ENCODE measurements at places on chromosomes 3 and 15. TPM values are rescaled to one million over a fixed set of nuclear protein-coding genes. Genes with fewer than 3 reads are reported as not detected.

GRCh38 chr15:42153874-42154211 is 2.6 kb downstream of the PLA2G4F start:
- no peak overlapping the region for H3K4me3 ChIP-seq
- DNase-seq: no peak
- peaks cover 11% of the 10 kb centered on the region for H3K4me1 ChIP-seq
- no peaks in the 10 kb centered on the region for H3K36me3 ChIP-seq

GRCh38 chr3:149547954-149548668 is 73.6 kb downstream of the TM4SF4 start:
- peaks cover 9% of the 10 kb centered on the region for H3K4me1 ChIP-seq
- DNase-seq: peak; percentile 51
- H3K36me3 ChIP-seq: no peaks in the 10 kb centered on the region
- H3K4me3 ChIP-seq: no peak overlapping the region
- no peaks in the 10 kb centered on the region for H3K27me3 ChIP-seq

GRCh38 chr3:192122832-192123594 is 604.3 kb downstream of the FGF12 start:
- H3K27me3 ChIP-seq: no peaks in the 10 kb centered on the region
- no peaks in the 10 kb centered on the region for H3K36me3 ChIP-seq
- H3K4me3 ChIP-seq: no peak overlapping the region
- no peak for DNase-seq
- H3K27ac ChIP-seq: no peak overlapping the region

DNA sequence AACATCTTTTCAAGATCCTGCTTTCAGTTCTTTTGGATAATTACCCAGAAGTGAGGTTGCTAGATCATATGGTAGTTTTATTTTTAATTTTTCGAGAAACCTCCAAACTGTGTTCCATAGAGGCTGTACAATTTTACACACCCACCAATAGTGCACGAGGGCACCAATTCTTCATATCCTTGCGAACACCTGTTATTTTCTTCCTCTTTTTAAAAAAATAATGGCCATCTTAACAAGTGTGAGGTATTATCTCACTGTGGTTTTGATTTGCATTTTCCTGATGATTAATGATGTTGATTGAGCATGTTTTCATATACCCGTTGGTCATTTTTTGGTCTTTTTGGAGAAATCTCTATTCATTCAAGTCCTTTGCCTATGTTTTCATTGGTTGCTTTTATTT is 17.6 kb upstream of the CEP152 start:
- H3K4me1 ChIP-seq: no peaks in the 10 kb centered on the region
- H3K4me3 ChIP-seq: no peak overlapping the region
- DNase-seq: no peak
- no peaks in the 10 kb centered on the region for H3K36me3 ChIP-seq
- no peak overlapping the region for H3K27ac ChIP-seq

DNA sequence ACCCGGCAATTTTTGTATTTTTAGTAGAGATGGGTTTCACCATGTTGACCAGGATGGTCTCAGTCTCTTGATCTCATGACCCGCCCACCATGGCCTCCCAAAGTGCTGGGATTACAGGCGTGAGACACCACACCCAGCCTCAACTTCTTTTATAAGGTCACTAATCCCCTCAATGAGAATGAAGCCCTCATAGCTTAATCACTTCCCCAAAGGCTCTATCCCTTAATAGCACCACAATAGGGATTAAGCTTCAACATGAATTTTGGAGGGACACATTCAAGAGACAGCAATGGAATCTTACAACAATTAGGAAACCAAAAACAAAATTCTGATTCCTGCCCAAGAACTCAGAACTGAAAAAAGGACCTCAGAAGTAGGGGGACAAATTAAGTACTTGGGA is 126.8 kb downstream of the ATP1B3 start:
- H3K4me1 ChIP-seq: no peaks in the 10 kb centered on the region

DNA sequence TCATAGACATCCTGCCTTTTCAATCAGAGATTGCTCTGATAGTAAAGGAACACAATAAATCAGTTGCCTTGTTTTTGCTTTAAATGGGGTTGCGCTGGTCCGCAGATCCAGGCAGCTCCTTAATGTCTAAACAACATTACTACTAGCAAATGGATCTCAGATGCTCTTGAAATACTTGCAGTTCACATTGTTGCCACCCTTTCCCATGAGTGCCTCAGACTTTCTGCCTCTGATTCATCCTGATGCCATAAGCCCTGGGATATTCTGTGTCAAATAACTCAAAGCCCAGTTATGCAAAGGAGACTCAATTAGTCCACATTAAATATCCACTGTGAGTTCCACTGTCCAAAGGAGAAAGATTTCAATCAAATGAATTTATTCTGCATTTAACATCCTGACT is 196.7 kb downstream of the PLCH1 start:
- DNase-seq: no peak
- no peaks in the 10 kb centered on the region for H3K36me3 ChIP-seq
- no peak overlapping the region for H3K27ac ChIP-seq
- H3K4me1 ChIP-seq: no peaks in the 10 kb centered on the region
- no peak overlapping the region for H3K4me3 ChIP-seq

DNA sequence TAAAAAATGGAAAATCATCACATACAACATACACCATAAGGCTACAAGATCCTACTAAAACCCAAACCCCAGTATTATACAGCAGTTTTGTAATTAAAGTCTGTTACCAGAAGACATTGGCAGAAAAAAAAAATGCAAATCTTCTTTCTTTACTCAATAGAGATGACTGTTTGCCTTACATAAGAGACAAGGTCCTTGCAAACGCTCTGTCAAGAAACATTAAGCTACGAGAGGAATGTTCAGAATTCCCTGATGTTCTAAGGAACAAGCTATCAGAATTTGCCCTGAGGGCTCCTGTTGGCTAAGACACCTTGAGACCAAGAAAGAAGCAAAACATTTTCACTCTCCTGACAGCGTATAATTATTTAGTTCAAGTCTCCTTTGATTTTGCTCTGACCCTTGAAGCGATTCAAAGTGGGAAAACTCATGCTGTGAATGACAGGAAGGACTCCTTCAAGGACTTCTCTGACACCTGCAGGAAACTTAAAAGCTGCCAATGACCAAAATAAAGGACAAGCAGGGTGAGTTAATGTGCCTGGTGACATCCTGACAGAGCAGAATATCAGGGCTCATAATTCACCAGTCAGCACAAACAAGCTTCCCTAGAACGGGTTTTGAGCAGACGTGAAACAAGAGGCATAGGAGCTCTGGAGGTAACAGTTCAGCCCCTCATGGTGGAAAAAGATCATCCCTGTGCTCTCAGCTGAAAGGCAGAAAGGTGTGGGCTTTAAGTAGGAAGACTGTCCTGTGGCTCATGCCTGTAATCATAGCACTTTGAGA is 2.5 kb downstream of the SCAMP2 start:
- DNase-seq: no peak
- H3K4me1 ChIP-seq: peaks cover 24% of the 10 kb centered on the region
- H3K27ac ChIP-seq: peak overlapping the region; percentile 9
- no peaks in the 10 kb centered on the region for H3K36me3 ChIP-seq
- H3K27me3 ChIP-seq: no peaks in the 10 kb centered on the region
- peak overlapping the region; percentile 0 for H3K4me3 ChIP-seq

DNA sequence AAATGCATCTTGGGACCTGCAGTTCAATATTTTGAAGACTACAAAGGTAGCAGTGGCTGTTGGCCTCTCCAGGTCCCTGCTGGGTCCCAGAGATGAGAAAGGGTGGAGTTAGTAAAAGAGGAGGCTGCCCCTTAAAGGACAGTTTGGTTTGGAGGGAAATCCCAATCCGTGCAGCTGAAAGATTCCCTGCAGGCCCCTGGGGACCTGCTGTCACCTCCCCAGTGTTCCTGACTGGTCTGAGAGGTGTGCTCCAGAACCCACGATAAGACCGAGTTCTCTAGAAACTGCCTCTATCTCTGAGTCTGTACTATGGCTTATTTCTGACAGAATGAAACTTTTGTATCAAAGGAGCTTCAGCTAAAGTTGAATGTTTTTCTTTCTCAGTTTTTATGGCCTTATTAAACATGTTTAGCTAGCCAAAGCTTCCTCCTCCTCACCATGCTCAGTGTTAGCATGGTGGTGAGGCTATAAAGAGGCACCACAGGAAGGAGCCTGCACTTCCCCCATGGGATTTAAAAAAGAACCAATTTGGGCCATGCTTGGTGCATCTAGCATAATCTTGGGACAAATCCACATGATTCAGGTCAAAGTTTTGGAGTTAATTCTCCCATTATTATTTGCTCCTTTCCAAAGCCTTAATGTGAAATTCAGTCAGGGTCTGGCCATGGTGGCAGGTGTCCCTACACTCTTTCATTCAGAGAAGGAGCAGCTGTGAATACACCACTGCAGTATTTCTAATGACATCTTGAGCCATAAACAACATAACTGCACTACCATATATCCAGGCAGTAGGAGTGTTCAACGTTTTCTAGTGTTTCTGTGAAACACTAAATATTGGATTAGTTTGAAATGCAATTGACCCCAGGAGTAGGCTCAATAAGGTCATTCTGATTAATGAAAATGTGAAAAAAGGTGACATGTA is 74.4 kb downstream of the ATP1B3 start:
- H3K27ac ChIP-seq: no peak overlapping the region
- no peaks in the 10 kb centered on the region for H3K36me3 ChIP-seq
- no peaks in the 10 kb centered on the region for H3K4me1 ChIP-seq
- H3K4me3 ChIP-seq: no peak overlapping the region
- DNase-seq: no peak
- no peaks in the 10 kb centered on the region for H3K27me3 ChIP-seq

- H3K27ac ChIP-seq: no peak overlapping the region
- no peak for DNase-seq
- H3K4me1 ChIP-seq: no peaks in the 10 kb centered on the region
- no peaks in the 10 kb centered on the region for H3K36me3 ChIP-seq
- no peak overlapping the region for H3K4me3 ChIP-seq
- no peaks in the 10 kb centered on the region for H3K27me3 ChIP-seq
Observed at GRCh38 chr15:88040516-88040915, 216.0 kb downstream of the NTRK3 start.

DNA sequence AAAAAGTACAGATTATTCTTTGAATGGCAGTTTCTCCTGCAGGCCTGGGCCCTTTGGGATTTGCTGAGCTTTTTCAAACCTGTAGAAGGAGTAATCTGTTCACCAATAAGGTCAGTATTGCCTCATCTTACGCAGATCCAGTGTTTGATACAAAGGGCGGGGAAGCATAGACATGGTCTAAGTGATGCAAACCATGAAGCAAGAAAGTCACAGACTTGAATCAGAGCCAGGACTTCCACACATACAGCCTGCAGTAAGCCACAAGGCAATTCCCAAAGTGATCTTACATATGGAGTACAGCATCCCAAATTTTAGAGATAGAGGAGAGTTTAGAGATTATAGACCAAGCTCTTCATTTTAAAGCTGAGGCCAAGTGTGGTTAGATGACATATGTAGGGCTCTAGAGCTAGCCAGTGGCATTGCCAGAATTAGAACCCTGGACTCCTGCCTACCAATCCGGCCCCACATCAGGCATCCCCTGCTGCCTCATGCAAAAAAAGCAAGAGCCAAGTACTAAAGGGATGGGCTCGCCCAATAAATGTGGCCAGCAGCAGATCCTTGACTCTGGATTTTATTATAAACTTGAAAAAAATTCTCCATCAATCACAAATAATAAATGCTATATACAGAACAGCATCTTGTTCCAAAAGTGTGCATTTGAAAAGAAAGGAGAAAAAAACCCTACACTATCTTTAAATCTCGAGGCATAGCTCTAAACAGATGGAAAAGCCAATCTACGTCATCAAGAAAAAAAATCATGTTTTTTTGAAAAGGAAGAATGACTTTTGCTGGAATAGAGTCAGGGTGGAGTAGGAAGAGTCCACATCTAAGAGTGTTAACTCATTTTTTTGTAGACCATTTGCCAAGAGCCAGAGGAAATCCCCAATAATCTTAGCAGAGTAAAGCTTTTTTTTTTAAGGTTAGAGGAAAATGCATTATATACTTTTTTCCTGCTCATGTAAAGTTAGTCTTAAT is 24.0 kb downstream of the ABI3BP start:
- no peak overlapping the region for H3K4me3 ChIP-seq
- no peak overlapping the region for H3K27ac ChIP-seq
- no peaks in the 10 kb centered on the region for H3K27me3 ChIP-seq
- no peak for DNase-seq
- no peaks in the 10 kb centered on the region for H3K36me3 ChIP-seq

The NR2F2 gene
- 16.0 TPM for total RNA-seq

DNA sequence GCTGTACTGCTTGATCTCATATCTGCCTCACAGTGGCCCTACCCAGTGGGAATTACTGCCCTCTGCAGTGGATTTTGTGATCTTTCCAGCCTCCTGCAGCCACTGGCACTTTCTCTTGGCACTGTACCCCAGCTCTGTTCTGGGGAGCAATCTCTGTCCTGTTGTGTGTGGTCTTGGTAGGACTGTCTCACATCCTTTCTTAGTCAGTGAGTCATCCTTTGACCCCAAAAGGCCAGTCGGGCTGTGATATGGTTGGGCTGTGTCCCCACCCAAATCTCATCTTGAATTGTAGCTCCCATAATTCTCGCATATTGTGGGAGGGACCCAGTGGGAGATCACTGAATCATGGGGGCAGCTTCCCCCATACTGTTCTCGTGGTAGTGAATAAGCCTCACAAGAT is 133.3 kb upstream of the TPM1 start:
- H3K36me3 ChIP-seq: no peaks in the 10 kb centered on the region
- H3K4me3 ChIP-seq: no peak overlapping the region
- DNase-seq: no peak
- no peaks in the 10 kb centered on the region for H3K27me3 ChIP-seq
- peaks cover 2% of the 10 kb centered on the region for H3K4me1 ChIP-seq

DNA sequence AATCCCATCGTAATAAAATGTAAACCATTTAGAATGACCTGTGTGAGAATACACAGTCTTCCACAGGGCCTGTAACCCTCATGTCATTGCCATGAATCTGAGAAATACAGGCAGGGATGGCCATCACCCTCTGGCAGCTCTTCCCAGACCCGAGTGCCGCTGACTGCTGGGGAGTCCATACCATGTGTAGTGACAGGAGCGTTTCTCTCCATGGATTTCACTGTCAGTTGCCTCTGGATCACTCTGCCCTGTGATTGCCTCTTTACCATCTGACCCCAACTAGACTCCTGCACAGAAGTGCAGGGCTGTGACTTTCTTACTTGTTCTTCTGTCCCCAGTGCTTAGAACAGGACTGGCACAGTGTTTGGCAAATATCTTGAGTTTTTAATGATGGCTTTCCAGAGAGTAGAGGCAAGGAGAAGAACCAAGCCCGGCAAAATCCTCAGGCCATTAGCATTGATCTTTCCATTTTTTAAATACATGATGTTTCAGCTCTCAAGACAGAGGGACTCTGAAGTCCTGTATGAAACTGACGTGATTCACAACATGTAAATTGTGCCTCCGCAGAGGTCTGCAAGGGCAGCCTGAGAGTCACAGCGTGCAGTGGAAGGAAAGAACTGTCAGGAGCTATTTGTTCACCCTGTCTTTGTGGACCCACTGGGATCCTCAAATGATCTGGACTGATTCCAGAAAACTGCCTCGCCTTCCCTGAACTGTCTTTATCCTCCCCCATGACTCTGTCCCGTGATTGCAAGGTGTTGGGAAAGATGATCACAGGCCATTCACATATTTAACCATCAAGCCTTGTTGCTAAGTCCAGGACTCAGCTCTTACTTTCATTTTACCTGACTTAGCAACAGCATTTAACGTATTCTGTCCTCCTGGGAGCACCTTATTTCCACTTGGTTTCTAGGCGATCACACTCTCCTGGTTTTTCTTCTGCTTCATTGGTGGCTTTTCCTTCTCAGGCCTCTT is 354.9 kb downstream of the EPHB1 start:
- no peak overlapping the region for H3K4me3 ChIP-seq
- H3K27me3 ChIP-seq: no peaks in the 10 kb centered on the region
- H3K27ac ChIP-seq: no peak overlapping the region
- no peaks in the 10 kb centered on the region for H3K4me1 ChIP-seq
- no peak for DNase-seq

All from pancreas (tissue), 10 donors.